ENCODE measurements at places on chromosomes 5 and 9.

DNA sequence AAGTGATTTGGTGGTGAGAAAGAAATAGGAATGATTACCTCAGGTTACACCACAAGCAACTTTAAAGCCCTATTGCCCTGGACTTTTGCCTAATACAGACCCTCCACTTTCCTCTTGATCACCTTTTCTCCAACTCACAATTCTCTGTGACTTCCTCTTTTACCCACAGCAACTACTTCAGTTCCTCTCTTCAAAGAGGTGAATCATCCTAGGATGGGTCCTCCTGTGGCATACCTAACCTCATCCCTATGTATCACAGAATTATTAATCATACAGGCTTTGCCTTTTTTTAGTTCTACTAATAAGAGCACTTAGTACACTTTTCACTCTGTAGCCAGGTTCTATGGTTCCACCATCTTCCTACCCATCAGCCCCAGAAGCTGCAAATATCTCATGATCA lies 19.6 kb upstream of the INSL6 start:
- DNase-seq: no peak

GRCh38 chr9:81801190-81801589 lies 111.8 kb upstream of the TLE1 start:
- no peak for DNase-seq

DNA sequence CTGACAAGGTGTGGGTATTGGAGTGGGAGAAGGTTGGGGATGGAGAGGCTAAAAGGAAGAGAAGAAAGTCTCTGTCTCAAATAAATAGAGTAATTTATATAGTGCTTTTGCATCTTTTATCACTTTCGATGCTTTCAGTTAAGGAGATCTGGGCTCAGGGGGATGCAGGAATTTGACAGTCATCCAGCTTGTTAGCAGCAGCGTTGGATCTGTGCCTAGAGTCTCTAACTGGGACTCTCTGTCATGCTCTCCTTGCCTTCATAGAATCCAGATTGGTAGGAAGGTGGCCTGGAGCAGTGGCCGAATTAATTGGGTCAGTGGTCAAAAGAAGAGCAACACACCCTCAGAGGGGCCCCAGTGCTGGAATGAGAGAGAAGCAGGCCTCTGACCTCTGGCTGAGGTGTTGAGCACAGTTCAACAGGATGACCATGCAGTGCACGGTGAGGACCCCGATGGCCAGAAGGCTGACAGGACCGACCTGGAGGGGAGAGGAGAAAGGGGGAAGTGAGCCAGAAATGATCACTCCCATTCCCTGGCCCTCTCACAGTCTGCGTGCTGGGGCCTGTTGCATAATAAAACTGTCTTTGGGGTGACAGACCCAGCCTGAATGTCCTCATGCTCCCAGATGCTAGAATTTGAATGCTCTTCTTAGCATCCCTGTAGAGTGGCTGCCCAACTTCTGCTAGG lies 7.6 kb downstream of the SLC36A3 start:
- no peak for DNase-seq

GRCh38 chr5:72584466-72584865 lies 77.3 kb upstream of the ZNF366 start:
- DNase-seq: no peak

- DNase-seq: no peak
Measured at GRCh38 chr9:130870491-130871381, 25.9 kb downstream of the QRFP start.

- no peak for DNase-seq
Measured at GRCh38 chr9:84778570-84778969, 109.0 kb downstream of the NTRK2 start.

GRCh38 chr5:169218861-169219260 lies 82.1 kb downstream of the SLIT3 start:
- DNase-seq: no peak

GRCh38 chr5:56330167-56330566 lies 97.0 kb upstream of the ANKRD55 start:
- DNase-seq: no peak

- no peak for DNase-seq
Measured at GRCh38 chr5:161030229-161030628, 178.2 kb upstream of the ATP10B start.

DNA sequence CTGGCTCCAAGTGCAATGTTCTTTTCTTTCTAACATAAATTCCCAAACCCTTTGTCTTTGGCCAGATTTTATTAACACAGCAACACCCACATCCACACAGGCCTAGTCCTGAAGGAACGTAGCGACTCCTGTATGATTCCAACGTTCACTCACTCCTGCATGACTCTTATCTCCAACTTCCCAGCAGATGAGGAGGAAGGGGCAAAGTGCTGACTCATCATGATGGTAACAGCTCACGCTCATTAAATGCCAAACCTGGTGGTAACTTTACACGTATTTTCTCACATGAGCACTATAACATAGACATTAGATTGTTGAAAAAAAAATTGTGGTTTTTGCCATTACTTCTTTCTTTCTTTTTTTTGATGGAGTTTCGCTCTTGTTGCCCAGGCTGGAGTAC lies 1349.5 kb downstream of the EFNA5 start:
- DNase-seq: no peak

- DNase-seq: no peak
Measured at GRCh38 chr5:140573683-140574082, 9.1 kb downstream of the SLC35A4 start.

DNA sequence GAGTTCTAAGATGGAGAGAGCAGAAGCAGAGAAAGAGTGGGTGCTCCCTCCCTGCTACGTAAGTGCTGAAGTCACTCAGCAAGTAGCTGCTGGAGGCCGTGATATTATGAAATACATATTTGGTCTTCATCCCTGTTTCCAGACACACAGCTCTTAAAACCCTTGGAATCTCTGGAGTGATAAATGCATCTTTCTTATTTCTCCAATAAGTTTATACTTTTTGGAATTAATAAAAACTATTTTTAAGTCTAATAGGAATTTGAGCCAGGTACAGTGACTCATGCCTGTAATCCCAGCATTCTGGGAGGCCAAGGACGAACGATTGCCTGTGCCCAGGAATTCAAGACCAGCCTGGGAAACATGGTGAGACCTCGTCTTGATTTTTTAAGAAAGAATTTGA lies 60.6 kb downstream of the AUH start:
- no peak for DNase-seq

GRCh38 chr9:105842023-105842644 lies 147.8 kb downstream of the TMEM38B start:
- no peak for DNase-seq

- DNase-seq: no peak
Measured at GRCh38 chr5:78513441-78513840, 135.1 kb downstream of the LHFPL2 start.

Data from H1 (cell line).